Iris pigment epithelial cell (primary cell): ENCODE measurements at places on chromosomes 2 and 18.

GRCh38 chr2:119240311-119241204, 16.9 kb downstream of the STEAP3 start:
- peak; percentile 85 for DNase-seq

DNA sequence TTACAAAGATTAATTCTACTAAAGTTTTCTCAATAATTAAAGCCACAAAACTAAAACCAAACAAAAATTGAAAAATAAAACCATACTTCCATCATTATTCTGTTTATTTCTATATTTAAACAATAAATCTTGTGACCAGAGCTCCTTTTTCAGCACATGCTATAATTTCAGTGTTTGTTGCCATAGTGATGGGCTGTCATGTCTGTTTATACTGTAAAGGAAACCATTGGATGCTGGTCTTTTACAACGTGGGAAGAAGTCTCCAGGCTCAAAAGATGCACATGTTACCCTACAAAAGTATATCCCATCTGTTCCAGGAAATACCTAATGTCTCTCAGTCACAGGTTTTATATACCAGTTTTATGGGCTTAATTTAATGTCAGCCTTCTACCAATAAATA, 100.1 kb upstream of the MC2R start:
- no peak for DNase-seq

GRCh38 chr2:39563572-39563971, 102.1 kb upstream of the TMEM178A start:
- no peak for DNase-seq

DNA sequence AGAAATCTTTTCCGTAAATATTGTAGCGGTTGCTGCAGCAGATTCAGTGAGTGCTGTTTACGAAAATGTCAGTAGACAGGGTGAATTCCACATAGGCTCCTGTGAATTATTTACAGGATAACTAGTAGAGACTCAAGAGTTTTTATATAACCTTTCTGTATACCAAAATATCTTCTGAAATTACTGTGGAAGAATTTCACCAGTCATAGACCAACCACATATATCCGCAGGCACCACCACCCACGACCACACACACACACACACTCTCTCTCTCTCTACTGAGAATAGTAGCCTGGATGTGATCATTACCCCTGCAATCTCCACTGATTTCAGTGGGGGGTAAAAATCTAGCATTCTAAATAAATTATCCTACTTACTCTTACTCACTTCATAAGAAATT, 341.8 kb downstream of the RBM43 start:
- no peak for DNase-seq

DNA sequence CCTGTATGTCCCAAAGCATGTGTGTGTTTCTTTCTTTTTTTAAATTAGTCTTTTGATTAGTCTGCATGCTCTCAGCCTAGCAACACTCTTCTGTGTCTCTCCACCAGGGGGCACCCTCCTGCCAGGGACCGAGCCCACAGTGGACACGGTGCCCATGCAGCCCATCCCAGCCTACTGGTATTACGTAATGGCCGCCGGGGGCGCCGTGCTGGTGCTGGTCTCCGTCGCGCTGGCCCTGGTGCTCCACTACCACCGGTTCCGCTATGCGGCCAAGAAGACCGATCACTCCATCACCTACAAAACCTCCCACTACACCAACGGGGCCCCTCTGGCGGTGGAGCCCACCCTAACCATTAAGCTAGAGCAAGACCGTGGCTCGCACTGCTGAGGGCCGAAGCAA, 93.8 kb downstream of the NRP2 start:
- DNase-seq: peak; percentile 52

- peak; percentile 1 for DNase-seq
Measured at GRCh38 chr2:124241-124880, 78.1 kb upstream of the FAM110C start.

DNA sequence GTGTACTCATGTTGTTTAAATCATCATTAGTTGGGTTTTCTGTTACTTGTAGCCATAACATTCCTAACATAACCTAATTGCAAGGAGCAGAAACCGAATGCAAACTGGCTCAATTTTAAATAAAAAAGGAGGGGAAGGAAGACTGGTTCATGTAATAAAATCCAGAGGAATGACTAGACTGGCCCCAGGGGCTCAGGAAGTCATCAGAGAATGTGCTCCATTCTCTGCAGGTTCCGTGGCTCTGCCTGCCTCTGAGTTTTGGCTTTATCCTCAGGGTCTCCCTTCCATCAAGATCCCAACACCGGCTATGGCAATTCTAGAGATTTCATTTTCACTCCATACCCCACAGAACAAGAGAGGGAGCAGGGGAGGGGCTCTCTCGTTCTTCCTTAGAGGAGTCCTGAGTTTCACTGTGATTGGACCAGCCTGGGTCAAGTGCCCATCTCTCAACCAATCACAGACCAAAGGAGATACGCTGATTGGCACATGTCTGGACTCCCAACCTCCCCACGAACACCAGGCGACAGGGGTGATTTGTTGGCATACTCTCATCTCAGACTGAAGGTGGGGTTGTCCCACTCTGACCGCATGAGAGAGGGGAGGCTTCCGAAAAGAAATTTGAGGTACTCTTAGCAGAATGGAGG, 64.8 kb downstream of the NPPC start:
- no peak for DNase-seq

DNA sequence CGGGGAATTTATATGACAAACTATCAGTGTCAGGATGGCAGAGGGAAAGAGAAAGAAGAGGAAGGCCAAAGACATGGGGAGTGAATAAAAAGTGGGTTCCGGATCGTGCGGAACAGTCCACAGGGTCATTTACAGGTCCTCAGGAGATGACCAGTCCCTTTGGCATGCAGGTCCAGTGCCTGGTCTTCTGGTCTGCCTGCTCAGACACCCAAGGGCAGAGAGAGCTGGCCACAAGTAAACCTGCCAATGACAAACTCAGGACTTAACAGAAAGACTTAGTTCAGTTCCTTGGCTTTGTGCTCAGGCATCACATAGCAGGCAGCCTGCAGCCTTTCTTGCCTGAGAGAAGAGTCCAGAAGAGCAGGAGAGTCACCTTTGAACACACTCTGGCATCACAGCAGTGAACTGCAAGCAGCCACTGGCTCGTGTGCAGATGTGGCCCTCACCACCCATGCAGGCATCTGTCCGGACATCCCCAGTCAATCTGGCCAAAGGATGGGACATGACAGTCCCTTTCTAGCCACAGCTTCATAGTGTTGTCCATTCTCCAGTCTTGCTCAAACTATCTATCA, 14.0 kb downstream of the TMEM127 start:
- DNase-seq: peak; percentile 97

DNA sequence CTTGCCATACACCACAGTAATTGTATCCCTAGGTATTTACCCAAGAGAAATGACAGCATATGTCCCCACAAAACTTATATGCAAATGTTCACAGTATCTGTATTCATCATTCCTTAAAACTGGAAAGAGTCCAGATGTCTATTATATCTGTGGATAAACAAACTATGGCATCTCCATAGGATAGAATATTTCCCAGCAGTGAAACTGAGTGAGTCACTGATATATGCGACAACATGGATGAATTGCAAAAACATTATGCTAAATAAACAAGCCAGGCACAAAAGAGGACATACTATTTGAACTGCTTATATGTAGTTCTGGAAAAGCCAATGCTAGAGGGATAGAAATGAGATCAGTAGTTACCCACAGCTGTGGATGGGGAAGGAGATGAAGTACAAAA, 359.4 kb upstream of the DSEL start:
- DNase-seq: no peak

GRCh38 chr18:79549638-79550000, 130.0 kb upstream of the CTDP1 start:
- DNase-seq: no peak

- DNase-seq: no peak
Measured at GRCh38 chr2:228312172-228312571, 130.7 kb upstream of the SPHKAP start.
